ENCODE measurements at places on chromosomes 16 and 17.

DNA sequence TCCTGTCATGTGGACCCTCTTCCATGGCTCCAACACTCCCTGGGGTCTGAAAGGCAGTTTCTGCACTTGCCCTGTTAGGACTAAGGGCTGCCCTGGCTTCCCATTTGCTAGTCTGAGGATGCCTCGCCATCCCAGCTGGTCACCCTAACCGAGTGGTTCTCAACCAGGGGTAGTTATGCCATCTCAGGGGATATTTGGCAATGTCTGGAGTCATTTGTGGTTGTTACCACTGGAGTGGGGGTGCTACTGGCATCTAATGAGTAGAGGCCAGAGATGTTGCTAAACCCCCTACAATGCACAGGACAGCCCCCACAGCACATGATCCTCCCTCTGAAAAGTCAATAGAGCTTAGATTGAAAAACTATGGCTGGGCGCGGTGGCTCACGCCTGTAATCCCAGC is 26.9 kb upstream of the CDH1 start:
- DNase-seq = no peak

DNA sequence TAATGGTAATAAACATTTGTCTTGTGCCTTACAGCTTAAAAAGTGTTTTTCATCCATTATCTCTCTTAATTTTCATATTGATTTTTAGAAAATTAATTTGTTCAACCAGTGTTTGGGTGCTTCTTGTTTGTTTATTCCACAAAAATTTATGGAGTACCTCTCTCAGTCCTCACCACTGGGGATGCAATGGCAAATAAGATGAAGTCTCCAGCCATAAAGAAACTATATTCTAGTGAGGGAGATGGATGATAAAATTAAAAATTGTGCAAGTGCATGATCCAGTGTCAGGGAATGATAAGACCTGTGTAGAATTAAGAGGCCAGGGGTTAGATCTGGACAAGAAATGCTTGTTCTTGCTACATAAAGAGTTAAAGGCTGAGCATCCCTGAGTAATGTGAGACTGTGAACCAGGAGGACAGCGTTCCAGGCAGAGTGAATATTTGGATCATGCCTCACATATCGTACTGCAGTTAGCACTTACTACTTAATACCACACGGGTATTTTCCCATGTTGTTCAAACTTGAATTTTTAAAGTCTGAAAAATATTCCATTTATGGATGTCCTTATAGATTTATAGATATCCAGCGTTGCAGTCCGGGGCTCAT is 535.7 kb upstream of the HSBP1 start:
- DNase-seq = no peak

- DNase-seq = no peak
These were observed 365.1 kb upstream of the CDH5 start for GRCh38 chr16:66001432-66001831.

- DNase-seq = no peak
These were observed 169.7 kb upstream of the ZFHX3 start for GRCh38 chr16:73217654-73218053.

- DNase-seq = peak; percentile 15
These were observed 615 bp downstream of the CARMIL2 start for GRCh38 chr16:67645397-67646121.

DNA sequence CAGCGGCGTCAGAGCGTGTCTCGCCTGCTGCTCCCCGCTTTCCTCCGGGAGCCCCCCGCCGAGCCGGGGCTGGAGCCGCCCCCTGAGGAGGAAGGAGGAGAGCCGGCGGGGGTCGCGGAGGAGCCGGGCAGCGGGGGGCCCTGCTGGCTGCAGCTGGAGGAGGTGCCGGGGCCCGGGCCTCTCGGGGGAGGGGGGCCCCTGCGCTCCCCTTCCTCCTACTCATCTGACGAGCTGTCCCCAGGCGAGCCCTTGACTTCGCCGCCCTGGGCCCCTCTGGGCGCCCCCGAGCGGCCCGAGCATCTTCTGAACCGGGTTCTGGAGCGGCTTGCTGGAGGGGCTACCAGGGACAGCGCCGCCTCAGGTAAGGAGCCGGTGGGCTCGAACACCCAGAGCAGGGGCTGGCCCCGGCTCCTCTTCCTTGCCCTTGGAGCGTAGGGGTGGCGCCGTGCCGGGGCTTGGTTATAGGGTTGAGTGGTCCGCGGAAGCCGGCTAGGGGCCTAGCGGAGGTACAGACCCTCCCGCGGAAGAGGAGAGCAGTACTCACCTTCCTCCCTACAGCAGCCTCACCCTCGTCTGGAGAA is 841 bp downstream of the RAPGEFL1 start:
- DNase-seq = no peak

- no peak for DNase-seq
These were observed 9.6 kb upstream of the GP2 start for GRCh38 chr16:20336955-20337354.

- DNase-seq = no peak
These were observed 397.4 kb downstream of the CA10 start for GRCh38 chr17:51761105-51761504.

GRCh38 chr17:74008196-74008595 is 195.3 kb upstream of the RPL38 start:
- DNase-seq = peak; percentile 7

DNA sequence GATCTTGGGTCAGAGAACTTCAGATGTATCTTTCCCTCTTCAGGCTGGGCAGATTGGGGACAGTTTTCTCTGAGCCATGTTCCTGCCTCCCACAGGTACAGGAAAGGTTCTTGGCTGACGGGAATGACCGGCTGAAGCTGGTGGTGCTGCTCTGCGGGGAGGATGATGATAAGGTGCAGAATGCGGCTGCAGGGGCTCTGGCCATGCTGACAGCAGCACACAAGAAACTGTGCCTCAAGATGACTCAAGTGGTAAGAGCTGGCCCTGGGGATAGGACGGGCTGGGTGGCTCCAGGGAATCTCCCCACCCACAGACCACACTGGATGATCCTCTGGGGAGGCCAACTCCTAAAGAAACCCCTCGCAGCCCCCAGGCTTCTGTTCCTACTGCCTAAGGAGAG is 10.9 kb downstream of the SLC35G3 start:
- DNase-seq = no peak

DNA sequence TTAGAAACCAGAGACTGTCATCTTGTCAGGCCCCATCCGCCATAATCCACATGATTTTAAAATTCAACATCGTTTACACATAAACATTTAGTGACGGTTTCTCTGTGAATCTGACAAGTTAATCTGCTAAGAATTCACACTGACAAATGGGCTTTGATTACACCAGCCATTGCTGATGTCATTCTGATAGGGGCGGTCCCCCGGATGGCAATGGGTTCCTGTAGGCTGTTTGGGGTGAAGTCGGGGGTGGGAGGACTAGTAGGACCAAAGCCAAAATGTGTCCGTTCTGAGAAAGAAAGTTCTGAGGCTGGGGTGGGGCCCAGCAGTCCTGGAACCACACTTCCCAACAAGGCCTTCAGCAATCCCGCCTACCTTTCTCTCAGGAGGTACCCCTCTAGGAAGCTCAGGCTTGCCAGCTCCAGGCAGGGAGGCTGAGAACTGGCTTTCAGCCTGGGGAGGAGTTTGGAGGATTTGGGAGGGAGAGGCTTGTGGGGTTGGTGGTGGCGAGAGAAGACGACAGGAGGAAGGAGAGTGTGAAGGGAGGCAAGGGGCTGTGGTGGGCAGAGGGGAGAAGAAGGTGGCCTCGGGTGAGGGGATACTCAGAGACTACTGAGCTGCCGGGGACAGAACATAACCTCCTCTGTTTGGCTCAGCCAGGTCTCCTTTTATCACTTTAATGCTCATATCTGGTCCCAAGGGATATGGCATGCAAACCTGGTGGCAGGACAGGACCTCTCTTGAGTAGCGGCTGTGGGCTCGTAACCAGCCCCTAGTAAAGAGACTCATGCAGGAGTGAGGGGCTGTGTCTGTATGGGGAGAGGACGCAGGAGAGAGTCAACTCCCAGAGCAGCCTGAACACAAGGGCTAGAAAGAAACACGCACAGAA is 8.6 kb downstream of the HIC1 start:
- DNase-seq = no peak

GRCh38 chr17:44533533-44534246 is 23.6 kb upstream of the FZD2 start:
- DNase-seq = peak; percentile 83

DNA sequence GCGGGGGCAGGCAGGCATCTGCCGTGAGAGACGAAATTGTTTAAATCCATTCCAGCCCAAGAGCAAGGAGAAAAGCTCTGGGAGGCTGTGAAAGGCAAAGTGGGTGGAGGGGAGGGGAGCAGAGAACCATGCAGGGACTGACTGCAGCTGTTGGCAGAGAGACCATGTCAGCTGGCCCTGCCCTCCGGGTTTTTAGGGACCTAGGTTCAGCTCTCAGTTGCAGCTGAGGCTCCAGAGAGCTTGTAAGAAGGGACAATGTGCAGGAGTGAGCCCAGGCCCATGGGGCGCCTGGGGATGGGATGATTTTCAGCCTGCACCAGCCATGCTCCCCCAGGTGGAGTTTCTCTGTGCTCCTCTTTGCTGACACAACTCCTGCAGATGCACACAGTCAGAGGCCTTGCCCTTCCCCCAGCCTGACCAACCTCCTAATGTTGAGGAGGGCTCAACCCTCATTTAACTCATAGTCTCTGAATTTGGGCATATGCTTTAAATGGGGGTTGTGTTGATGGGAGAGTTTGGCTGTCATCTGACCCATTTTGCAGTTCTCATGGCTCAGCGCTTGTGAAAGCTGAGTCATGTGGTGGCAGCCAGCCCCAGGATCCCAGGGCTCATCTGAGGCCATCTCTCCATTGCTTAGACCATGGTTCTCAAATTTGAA is 70.9 kb downstream of the PLXDC1 start:
- no peak for DNase-seq

DNA sequence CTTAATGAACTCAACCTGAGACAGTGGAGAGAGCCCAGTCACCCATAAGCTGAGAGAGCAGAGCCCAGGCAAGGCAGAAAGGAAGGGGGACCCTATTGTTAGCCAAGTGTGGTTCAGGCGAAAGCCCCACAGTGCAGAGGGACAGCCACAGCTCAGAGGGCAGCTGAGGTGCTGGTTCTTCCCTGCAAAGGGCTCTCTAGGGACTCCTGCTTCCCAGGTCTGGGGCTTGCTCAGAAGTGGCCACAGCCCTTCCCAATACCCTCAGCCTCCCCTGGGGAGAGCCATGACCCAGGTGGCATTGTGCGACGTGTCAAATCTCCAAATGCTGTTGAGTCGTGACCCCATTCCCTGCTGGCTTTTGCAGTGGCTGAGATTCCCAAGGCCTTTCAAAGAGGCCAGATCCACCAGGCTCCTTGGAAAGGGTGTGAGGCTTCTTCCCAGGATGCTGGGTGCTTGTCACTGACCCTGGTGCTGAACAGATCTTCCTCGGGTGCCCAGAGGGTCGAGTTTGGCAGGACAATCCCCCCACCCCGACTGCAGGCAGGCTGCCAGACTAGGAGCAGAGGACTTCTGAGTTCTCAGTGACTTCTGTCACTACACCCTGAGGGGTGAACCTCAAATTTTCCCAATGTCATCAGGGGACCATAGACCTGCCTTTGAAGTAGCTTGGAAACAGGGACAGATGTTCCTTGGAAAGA is 2.5 kb upstream of the CCL17 start:
- no peak for DNase-seq

GRCh38 chr17:1648173-1648962 is 1.3 kb downstream of the RILP start:
- no peak for DNase-seq

- DNase-seq = no peak
These were observed 145.6 kb upstream of the RCVRN start for GRCh38 chr17:10050597-10051101.

Measured in stimulated activated naive CD4-positive, alpha-beta T cell treated with Interleukin-2 at 50 U/mL for 16 hours (primary cell).